ENCODE measurements at places on chromosomes 1 and 21. TPM values are rescaled to one million over a fixed set of nuclear protein-coding genes. Genes with fewer than 3 reads are reported as not detected.

The TLR5 gene
- polyA plus RNA-seq = 5.9 TPM

The SEC16B gene
- 4.1 TPM for polyA plus RNA-seq

- no peak for DNase-seq
Measured at GRCh38 chr1:225658041-225658440, 5.1 kb upstream of the ENAH start.

GRCh38 chr1:27952147-27952546 is 7.6 kb upstream of the XKR8 start:
- DNase-seq = no peak

DNA sequence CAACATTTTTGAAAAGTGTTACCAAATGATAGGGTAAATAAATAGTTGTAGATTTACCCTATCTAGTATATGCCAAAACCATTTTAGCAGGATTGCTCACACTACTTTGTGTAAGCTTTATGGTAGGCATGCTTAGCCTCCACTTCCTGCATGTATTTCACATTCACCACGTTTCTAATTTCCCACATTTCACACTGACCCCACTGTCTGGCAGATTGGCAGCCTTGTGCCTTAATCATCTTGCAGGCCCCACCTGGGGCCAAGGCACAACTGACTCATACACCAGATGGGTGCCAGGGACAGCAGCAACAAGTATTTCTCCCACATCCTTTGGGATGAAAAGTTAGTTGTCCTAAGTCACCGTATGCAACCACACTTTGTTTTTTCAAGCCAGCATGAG is 21.2 kb upstream of the CENPF start:
- DNase-seq = no peak

DNA sequence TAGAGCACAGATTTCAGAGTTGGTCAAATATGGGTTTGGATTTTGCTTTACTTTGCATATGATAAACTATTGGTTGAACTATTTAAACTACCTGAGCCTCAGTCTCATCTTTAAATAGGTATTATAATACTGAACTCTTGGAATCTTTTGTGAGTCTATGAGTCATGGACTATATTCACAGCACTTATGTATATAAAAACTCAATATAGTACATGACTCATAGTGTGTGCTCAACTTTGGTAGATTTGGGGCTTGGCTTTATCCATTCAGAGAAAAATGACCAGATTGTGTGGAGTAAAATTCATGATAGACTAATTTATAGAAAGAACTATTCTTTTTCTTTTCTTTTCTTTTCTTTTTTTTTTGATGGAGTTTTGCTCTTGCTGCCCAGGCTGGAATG is 28.7 kb downstream of the FCRL3 start:
- no peak for DNase-seq

- no peak for DNase-seq
Measured at GRCh38 chr1:110990541-110990940, 26.8 kb upstream of the LRIF1 start.

Measured in left kidney (tissue), 8 donors.